ENCODE measurements at places on chromosomes 13 and 19.

- DNase-seq = no peak
Measured at GRCh38 chr19:46356149-46357055, 9.5 kb downstream of the PPP5C start.

- DNase-seq = no peak
Measured at GRCh38 chr19:37920591-37921450, 13.8 kb downstream of the SIPA1L3 start.

DNA sequence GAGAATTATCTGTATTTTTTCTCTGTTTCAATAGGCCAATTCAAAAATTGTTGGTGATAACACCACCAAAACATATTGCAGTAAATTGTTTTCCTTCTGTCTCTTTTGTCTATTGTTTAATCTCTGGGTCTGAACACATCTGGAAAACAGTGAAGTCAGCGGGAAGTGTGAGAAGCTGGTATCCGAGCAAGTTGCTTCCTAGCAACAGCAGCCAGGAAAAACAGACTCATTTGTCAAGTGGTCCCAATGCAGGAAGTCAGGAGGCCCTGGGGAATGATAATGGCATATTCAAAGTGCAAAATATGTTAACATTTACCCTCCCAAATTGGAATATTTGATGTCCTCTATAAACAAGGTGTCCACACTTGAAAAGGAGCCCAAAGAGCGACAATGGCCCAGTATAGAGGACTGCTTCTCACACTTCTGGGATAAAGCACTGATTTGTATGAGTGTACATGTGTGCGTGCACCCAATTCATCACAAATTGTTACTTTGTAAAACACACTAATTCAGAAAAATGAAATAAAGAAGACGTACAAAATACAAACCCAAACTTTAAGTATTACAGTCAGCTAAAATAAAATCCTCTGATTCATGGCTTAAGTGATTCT, 515.0 kb downstream of the TBC1D4 start:
- DNase-seq = no peak

GRCh38 chr13:73910733-73911132, 223.5 kb downstream of the KLF12 start:
- no peak for DNase-seq

- DNase-seq = no peak
Measured at GRCh38 chr19:38228491-38229439, 4.7 kb upstream of the DPF1 start.

GRCh38 chr19:28841531-28841930, 371.4 kb downstream of the UQCRFS1 start:
- DNase-seq = no peak

DNA sequence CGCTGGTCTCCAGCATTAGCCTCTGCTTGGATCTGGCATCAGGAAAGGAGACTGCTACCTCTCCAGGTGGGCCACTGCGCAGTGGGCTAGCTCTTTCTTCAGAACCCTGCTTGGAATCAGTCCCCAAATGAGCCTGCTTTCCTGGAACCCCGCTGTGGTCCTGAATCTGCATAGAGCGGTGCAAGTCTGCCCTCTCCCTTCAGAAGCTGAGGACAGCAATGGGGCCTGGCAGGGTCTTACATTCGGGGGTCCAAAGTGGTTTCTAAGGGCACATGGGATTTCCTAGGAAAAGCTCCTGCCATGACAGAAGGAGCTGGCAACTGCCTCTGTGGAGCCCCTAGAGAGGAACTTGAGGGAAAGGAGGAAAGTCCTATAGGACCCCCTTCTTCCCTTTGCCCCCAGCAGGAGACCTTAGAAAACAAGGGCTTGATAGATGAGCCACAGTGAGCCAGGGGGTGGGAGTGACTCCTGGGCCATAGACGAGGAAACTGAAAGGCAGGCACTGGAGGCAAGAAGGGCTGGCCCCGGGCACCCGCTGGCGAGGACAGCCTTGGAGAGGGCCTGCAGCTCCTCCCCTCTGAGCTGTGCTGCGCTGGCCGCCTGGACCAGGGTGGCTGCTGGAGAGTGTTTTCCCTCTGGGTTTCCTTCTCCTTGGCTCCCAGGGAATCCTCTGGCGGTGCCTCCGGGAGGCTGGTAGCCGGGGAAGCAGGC, 1.4 kb upstream of the VSTM2B start:
- no peak for DNase-seq

DNA sequence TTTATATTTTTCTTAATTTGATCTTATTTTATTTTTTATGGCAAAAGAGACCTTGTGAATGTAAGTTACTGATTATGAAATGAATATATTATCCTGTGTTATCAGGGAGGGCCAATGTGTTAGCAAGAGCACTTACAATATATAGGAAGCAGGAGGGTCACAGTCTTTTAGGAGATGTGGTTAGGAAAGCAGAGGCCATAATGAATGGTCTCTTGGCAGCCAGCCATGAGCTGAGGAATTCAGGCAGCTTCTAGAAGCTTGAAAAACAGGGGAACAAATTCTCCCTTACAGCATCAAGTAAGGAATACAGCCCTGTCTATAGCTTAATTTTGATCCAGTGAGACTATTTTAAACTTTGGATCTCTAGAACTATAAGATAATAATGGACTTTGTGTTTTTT, 2374.6 kb downstream of the PCDH9 start:
- DNase-seq = no peak

DNA sequence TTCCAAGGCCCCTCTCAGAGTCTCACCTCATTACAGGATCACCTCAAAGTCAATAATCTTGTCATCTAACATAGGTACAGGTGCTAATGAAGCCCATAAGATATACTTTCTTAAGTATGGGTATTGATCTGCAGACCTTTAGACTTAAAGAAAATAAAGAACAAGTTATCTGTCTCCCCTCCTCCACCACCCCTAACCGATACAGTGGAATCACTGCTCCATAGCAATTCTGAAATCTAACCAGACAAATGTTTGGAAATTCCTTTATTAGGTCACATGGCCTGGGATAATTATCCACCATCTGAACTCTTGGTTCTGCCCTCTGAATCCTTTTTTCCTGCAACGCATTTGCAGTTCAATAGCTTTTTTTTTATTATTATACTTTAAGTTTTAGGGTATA, 4.5 kb upstream of the ZNF470 start:
- DNase-seq = no peak

DNA sequence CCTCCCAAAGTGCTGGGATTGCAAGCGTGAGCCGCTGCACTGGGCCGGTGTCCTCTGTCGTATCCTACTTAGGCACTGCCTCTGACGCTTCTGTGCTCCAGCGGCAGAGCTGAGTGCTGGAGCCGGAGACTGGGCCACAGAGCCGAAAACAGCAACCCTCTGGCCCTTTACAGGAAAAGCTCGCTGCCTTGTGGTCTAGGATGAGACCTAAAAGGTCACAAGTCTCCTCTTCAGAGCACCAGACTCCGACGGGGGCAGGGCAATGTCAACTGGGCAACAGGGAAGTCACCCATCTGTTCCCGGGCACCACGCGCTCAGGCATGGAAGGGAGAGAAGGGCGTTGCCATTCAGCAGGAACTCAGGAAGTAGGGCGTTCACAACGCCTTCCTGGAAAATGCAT, 91.7 kb downstream of the GADD45B start:
- DNase-seq = no peak

GRCh38 chr13:114134944-114135610, 2.7 kb upstream of the RASA3 start:
- no peak for DNase-seq

- no peak for DNase-seq
Measured at GRCh38 chr19:37519890-37520289, 13.2 kb downstream of the ZNF793 start.

DNA sequence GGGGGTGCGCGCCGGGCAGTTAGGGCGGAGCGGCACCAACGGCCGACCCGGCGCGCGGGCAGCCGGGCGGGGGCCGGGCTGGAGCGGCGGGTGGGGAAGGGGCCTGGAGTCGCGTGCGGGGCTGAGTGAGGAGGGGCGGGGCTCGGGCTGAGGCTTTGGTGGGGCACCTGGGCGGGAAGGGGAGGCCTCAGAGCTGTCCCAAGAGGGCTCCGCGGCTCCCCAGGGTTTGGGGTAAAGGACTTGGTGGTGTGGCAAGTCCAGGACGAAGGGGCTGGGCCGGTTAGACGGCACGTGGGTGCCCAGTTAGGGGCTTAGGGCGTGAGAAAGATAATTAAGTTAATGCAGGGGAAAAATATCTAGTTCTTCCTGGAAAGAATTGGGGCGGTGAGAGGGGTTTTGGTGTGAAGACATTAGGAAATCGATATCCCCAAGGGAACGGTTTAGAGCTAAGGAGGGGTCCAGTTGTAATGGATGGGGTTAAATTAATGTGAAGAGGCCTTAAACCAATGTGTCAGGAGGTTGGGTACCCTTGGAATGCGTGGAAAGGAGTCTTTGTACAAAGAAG, 496 bp downstream of the ZNF574 start:
- no peak for DNase-seq

- DNase-seq = no peak
Measured at GRCh38 chr19:2015608-2015950, at the start of gene BTBD2. BTBD2 (minus strand) TSS chr19:2015714; CDS start chr19:2015703, 11 bp downstream.

GRCh38 chr19:45420871-45421270, 2.8 kb downstream of the ERCC1 start:
- DNase-seq = no peak

GRCh38 chr13:110600261-110600819, 15.0 kb upstream of the NAXD start:
- DNase-seq = no peak

GRCh38 chr13:99572921-99573320, 71.6 kb downstream of the TM9SF2 start:
- no peak for DNase-seq

GRCh38 chr13:37753776-37754175, 115.8 kb downstream of the TRPC4 start:
- DNase-seq = no peak

DNA sequence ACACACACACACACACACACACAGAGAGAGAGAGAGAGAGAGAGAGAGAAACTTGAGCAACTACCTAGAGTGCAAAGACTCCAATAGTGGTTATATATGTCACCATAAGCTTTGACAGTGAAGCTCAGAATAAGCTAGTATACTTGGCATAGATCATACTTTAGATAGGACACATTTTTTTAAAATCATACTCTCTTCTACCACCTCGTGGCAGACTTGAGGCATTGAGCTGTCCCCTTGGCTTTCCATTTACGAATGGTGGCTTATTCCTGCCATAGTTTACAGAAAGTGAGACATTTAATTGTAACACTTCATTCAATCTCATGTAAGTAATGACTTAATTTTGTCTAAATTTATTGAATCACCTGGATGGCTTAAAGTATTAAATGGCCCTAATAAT, 108.2 kb downstream of the EDNRB start:
- DNase-seq = no peak

GRCh38 chr19:10227026-10227971, 3.8 kb downstream of the S1PR2 start:
- no peak for DNase-seq

- DNase-seq = no peak
Measured at GRCh38 chr13:29103065-29103800, 283.1 kb downstream of the MTUS2 start.
